Right kidney (tissue), 9 donors: ENCODE measurements at places on chromosomes 3 and 15.
A peak's percentile ranks its signal among the peaks of the same experiment; 100 is the strongest.

DNA sequence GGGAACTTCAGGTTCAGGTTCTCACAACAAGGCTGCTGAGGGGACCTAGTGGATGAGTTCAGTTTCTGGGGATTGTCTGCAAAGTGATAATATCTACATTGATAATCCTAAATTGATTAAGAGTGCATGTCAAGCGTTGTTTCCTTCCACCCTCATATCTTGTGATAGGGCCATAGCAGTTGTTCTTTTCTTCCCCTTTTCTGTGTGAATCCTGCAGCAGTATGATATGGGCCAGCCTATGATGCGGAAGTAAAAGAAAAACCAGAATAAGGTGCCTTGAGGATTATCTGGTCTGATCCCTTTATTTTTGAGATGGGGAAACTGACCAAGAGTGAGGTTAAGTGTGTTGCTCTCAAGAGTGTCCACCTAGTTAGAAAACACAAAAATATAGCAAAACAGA lies 86.2 kb downstream of the MITF start:
- DNase-seq, result no peak

- no peak for DNase-seq
These were observed 247.4 kb downstream of the KBTBD8 start for GRCh38 chr3:67245545-67245944.

DNA sequence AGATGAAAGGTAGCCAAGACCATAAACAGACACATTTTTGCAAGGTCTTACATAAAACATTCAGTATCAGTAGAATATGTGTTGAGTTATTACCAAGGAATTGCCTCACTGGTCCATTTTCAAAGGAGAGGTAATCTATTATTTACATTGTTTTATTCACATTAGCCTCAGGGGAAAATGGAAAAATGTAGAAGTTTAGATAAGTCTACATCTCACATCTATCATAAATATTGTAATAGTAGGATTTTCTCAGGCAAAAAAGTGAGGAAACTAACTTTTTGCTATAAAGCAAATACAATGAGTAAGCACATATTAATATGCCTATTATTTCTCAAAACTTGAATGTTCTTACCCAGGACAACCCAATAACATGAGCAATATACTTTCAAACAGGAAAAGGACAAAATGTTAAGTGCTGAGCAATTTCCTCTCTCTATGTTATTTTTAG lies 184.6 kb upstream of the AGTR1 start:
- DNase-seq, result no peak

DNA sequence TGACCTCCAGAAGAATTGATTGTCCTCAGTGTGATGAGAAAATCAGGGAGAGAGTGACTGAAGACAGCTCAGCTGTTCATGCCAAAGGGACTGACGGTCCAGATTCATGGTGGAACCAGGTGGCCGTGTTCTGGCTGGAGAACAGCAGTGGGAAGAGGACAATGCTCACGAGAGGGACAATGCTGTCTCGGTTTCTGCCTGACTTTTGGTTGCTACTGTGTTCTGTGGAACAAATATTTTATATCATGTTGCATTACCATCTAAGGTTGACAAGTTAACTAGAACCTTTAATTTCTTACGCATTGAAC lies 58.0 kb upstream of the ULK4 start:
- DNase-seq, result no peak

GRCh38 chr3:149409351-149409750 lies 31.9 kb upstream of the TM4SF1 start:
- no peak for DNase-seq

GRCh38 chr3:134852893-134853351 lies 57.9 kb downstream of the EPHB1 start:
- DNase-seq, result no peak

- DNase-seq, result no peak
These were observed 262.1 kb downstream of the XXYLT1 start for GRCh38 chr3:195008816-195009215.

DNA sequence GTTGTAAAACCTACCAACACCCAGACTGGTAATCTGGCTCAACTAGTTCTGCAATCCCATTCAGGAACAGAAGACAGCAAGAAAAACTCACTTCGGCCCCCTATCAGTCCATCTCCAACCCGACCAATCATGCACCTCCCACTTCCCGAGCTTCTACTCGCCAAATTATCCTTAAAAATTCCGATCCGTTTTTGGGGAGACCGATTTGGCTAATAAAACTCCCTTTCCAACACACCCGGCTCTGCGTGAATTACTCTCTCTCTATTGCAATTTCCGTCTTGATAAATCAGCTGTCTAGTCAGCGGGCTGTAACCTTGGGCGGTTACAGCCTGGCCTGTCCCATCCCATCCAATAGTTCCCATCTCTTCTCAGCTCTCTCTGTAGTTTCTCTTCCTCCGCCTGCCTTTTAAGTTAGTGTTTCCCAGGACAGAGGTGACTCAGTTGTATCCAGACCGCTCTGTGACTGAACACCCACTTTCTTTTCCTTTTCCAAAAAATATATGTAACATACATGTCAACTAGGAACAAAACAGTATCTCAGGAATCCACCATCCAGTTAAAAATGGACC lies 780 bp upstream of the ACAD9 start:
- DNase-seq, result no peak

GRCh38 chr3:151404316-151404715 lies 19.8 kb upstream of the P2RY12 start:
- no peak for DNase-seq

GRCh38 chr3:27590437-27591298 lies 106.5 kb upstream of the SLC4A7 start:
- DNase-seq, result no peak

GRCh38 chr3:116426036-116426435 lies 19.3 kb downstream of the LSAMP start:
- DNase-seq, result no peak

DNA sequence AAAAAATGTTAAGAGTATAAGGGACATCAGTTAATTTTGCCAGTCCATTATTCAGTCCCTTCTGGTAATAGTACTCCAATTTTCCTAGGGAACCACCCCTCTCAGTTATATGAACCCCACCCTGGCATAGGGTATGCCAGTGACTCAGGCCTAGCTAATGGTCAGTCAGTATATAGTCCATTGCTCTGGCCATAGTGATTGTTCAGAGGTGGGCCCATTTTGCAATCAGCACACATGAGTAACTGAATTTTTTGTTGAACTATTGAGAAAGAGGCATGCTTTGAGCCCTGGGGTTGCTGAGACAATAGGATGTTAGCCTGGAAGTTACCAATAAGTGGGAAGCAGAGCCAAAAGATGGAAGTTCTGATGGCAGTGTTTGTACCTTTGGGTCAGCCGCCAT lies 4.1 kb downstream of the LRCH3 start:
- no peak for DNase-seq

DNA sequence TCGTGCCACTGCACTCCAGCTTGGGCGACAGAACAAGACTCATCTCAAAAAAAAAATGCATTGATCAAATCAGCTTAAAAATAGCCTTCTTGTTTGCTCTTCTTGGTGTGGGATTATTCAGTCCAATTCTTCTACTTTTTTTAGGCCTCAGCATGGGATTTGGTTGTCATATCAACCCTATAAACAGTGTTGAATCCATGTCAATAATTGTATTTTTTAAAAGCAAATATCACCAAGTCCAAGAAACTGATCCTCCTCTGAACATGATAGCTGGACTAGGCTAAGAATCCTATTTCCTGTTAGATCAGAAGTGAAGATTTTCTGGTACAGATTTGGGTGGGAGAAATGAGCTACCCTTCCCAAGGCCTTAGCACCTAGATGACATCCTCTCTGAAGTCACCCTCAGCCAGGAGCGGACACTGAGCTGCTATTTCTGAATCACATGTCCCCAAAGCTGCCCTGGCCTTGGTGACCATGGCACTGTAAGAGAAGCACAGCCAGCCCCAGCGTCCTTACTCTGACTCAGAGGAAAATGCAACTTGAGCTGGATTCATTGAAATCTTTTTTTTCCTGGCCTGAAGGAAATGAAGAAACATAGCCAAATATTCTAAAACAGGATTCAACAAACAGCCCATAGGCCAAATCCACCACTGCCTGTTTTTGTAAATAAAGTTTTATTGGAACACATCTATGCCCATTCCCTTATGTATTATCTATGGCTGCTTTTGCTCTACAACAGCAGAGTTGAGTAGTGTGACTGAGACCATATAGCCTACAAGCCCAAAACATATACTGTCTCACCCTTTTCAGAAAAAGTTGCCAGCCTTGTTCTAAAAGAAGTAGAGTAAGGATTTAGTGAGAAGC lies 215.9 kb upstream of the CTDSPL start:
- DNase-seq, result no peak

GRCh38 chr15:63402498-63403253 lies 21.0 kb upstream of the CA12 start:
- peak; percentile 37 for DNase-seq

DNA sequence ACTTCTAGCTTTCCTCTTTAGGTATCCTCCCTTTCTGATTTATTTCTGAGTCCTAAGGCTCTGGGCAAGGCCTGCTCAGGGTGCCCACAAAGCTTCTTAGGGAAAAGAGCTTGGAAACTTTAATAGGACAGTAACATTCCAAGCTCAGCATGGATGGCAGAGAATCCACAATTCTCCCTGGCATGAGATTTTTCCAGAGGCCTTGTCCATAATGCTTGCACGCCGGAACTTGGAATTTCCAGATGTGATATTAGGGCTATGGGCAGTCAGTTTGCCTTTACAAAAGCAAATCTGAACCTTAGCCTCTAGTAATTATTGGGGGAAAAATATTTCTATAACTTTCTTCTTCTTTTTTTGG lies 139.0 kb upstream of the RBMS3 start:
- no peak for DNase-seq

GRCh38 chr3:4712109-4712508 lies 219.0 kb downstream of the ITPR1 start:
- no peak for DNase-seq

GRCh38 chr3:49410846-49411534 lies 786 bp downstream of the RHOA start:
- peak; percentile 50 for DNase-seq

- no peak for DNase-seq
These were observed 156.7 kb downstream of the CHL1 start for GRCh38 chr3:353191-353739.

DNA sequence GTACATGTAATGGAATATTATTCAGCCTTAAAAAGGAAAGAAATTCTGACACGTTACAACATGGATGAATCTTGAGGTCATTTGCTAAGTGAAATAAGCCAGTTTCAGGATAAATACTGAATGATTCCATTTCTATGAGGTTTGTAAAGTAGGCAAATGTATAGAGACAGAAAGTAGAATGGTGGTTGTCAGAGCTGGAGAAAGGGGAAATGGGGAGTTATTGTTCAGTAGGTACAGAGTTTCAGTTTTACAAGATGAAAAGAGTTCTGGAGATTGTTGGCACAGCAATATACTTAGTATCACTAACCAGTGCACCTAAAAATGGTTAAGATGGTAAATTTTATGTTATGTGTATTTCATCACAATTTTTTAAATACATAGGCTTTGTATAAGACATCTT lies 60.6 kb downstream of the USP8 start:
- DNase-seq, result no peak

- DNase-seq, result peak; percentile 40
These were observed 9.3 kb downstream of the VEPH1 start for GRCh38 chr3:157493627-157494550.

- no peak for DNase-seq
These were observed 44.2 kb upstream of the GOLIM4 start for GRCh38 chr3:168139947-168140346.

DNA sequence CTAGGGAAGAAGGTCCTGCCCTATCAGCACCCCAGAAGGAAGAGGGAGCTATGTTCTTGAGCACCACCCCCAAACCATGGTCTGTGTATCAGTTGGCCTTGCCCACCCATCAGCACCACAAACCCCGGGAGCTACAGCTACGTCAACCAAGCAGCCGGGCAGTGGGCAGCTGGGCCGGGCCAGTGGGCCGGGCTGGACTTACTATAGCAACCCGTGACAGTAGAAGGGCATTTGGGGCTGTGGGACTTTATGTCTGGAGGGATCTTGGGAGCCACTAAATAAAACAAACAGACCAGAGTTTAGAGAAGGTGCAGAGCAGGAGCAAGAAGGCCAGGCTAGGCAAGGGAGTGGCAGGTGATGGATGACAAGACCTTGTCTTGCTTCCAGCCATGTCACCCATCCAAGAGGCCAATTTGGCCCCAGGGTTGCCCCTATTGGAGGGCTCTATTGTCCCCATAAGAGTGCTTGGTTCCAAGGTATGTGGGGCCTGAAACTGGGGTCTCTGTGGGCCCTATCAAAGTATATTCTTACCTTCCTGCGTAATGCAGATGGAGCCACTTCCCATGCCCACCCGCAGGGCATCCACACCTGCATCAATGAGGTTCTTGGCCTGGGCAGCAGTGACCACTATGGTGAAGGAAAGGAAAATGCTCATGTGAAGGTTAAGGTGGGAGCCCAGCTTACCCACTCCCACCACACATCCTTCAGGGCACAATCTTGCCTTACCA lies 3.2 kb downstream of the IMPDH2 start:
- no peak for DNase-seq

- no peak for DNase-seq
These were observed 92.8 kb downstream of the GOLIM4 start for GRCh38 chr3:168002786-168003368.

DNA sequence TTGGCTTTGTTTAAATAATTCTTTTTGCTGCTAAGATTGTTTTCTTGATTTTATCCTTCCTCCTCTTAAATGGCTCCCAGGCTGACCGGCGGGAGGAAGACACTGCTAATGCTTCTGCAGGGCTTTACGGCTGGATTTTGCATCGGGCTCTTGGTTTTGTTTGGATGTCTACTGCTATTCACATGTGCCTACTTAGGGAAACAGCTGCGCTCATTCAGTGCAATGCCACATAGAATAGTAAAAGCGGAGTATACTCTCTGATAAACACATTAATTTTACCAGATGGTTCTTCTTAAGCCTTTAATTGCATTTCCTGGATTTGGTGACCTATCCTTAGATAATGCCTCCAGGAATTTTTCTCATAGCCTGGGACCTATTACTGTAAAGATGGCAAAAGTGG lies 146.6 kb downstream of the THSD4 start:
- no peak for DNase-seq

DNA sequence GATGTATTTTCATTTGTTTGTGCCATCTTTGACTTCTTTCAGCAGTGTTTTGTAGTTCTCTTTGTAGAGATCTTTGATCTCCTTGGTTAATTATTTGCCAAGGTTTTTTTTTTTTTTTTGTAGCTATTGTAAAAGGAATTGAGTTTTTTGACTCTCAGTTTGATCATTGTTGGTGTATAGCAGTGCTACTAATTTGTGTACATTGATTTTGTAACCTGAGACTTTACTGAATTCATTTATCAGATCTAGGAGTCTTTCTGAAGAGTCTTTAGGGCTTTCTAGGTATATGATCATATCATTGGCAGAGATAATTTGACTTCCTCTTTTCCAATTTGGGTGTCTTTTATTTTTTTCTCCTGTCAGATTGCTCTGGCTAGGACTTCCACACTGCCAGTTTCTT lies 42.2 kb upstream of the POMGNT2 start:
- DNase-seq, result no peak

DNA sequence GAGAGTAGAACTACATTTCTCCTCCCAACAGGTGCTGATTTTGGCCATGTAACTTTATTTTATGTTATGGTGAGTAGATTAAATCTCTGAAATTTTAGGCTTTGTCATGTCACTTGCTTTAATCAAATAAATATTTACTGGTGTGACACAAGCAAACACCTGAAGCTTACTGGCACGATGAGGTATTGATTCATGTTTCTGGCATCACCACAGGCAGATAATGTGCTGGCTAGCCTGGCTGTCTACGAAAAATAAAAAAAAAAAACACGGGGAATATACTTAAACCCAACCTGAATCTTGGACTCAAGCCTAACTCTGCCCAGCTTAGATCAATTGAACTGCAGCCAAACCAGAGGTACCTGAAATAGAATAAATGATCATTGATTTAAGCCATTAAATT lies 65.6 kb upstream of the CADM2 start:
- DNase-seq, result no peak
